CD4-positive, alpha-beta T cell treated with Interferon gamma for 1 hour (primary cell): ENCODE measurements at places on chromosomes 1 and 21.

- no peak for DNase-seq
These were observed 41.4 kb downstream of the RNF115 start for GRCh38 chr1:145782272-145783099.

DNA sequence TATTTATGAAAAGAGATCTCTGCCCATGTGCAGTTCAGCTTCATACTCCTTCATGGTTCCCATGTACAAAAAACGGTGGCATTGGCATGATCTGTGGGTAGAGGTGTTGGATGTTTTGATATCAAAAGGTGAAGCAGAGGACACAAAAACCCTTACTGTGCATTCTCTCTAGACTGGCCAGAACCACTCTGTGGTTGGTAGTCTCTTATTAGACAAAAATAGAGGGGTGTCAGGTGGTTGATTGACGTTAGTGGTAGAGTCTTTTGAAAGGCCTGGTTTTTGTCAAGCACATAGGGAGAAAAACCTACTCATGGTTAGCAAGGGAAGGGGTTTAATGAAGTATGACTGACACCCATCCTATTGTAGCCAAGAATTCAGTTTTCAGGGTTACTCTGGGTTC lies 400.0 kb upstream of the TMPRSS15 start:
- no peak for DNase-seq

DNA sequence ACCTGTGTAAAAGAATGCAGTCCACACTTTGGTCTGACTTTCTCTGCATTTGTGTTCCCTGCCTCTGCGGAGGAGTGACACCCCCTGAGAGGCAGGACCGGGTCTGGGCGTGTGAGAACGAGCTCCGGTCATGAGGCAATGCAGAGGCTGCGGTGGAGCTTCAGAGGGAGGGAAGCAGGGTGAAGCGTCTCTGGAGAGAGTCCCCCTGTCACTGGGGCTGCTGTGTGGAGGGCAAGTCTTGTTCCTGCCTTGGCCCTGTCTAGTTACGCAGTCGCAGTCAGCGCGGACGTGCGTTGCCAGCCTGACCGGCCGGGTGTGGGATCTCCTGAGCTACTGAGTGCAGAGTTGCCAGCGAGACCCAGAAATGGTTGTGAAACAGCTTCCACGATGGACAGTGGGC lies 48.5 kb downstream of the BACE2 start:
- no peak for DNase-seq

GRCh38 chr1:203537806-203538464 lies 44.0 kb downstream of the OPTC start:
- no peak for DNase-seq

GRCh38 chr1:234588386-234588785 lies 21.6 kb downstream of the IRF2BP2 start:
- no peak for DNase-seq

DNA sequence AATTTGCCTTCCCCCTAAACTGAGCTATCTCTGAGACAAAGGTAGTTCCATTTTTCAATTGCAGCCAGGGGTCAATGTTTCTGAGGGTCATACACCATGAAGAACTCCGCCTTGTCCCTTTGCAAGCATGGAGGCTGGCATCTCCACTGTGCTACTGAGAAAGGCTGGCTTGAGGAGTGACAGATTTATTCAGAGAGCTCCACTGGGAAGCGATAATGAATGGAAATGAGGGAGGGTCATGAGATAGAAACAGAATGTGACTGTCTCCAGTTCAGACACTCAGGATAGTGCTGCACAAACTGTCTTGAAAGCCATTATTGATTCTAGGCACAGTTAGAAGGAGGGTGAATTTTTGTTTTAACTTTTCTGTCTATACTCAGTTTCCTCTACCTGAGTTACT lies 197.5 kb downstream of the ZNF326 start:
- DNase-seq, result no peak

DNA sequence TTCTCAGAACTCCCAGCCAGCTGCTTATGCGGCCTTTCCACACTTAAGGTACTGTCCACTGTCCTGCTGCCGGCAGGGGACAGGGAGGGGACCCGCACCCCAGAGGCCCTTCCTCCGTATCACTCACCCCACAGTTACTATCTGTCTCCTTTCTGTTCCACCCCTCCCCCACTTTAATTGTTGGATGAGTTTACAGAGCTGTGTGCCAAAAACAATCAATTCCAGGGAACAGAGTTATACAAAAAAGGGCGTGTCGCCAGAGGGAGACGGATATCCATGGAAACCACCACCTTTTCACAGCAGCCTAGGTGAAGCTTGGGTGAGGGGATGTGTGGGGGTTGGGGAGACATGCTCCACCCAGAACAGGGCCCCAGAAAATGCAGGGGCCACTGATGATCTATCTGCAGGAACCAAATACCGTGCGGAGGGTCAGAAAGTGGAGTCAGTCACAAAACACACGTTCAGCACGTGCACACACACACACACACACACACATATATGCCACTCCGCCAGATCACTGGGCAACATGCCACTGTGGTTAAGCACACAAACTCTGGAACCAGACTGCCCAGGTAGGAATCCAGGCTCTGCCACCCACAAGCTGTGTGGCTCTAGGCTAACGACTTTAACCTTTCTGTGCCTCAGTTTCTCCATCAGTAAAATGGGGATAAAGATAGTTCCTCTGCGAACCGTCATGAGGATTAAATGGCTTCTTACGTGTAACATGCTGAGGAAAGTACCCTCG lies 30.5 kb downstream of the CASZ1 start:
- DNase-seq, result no peak
